ENCODE measurements at places on chromosomes 4 and X.

- DNase-seq, result no peak
Measured at GRCh38 chr4:145769450-145770037, 89.6 kb downstream of the C4orf51 start.

DNA sequence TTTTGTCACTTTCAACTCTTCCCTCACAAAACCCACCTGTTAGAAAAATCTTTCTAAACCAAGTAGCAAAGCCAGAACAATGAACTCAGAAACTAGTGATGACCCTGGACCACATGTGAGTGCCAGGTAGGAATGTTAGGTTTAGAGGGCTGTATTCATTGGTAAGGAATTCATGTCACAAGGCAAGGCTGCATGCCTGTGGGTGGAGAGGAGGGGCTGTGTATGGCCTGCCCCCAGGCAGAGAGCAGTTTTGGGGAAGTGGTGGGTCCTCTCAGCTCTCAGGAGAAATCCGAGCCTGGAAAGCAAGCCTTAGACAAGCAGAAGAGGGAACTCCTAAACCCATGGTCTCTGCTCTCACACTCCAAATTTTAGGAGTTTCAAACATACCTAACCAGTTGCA is 2.4 kb downstream of the RNF175 start:
- DNase-seq, result no peak

- no peak for DNase-seq
Measured at GRCh38 chrX:115040417-115040816, 23.0 kb upstream of the IL13RA2 start.

DNA sequence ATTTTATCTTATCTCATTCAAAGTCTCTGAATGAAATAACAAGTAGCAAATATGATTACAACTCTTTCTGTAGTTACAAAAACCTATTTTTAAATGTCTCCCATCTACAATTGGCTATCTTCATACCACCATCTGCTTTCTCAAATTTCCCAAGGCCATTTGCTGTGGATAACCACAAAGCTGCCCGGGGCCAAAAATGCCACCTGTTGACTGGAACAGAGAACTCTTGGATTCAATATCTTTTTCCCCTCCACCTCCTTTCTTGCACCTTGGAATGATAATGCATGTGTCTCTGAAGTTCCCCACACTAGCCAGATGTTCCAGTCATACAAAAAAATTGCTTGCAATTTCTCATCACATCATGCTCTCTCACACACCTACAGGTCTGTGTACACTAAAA is 93.3 kb upstream of the SCML1 start:
- no peak for DNase-seq

GRCh38 chr4:48047421-48047844 is 30.9 kb downstream of the NIPAL1 start:
- DNase-seq, result peak; percentile 84

GRCh38 chr4:92988301-92988700 is 684.5 kb downstream of the GRID2 start:
- no peak for DNase-seq

GRCh38 chr4:80196922-80197573 is at the start of gene PRDM8:
PRDM8 (plus strand) TSS chr4:80197503; CDS start chr4:80200081, 2,578 bp downstream.
- no peak for DNase-seq

GRCh38 chrX:46251755-46252154 is 293.5 kb downstream of the ZNF674 start:
- DNase-seq, result no peak

GRCh38 chr4:20378181-20378580 is 126.5 kb downstream of the SLIT2 start:
- DNase-seq, result no peak

- DNase-seq, result no peak
Measured at GRCh38 chr4:146096371-146096770, 79.1 kb upstream of the LSM6 start.

DNA sequence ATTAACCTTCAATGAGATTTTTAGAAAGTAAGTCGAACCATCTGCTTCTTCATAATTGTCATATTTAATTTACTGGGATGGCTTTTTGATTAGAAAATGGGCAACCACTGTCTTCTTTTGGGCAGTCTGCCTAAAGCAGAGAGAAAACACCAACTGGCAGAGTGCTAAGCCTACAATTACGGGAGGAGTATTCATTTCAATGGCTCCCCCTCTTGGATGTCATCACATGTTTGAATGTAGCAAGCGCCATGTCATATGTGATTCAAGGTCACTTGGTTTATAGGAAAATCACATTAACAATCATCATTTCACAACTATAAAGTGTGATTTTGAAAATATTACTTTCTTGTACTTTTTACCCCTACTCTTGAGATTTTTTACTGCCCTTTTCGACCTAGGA is 261.9 kb downstream of the FRMPD4 start:
- no peak for DNase-seq

DNA sequence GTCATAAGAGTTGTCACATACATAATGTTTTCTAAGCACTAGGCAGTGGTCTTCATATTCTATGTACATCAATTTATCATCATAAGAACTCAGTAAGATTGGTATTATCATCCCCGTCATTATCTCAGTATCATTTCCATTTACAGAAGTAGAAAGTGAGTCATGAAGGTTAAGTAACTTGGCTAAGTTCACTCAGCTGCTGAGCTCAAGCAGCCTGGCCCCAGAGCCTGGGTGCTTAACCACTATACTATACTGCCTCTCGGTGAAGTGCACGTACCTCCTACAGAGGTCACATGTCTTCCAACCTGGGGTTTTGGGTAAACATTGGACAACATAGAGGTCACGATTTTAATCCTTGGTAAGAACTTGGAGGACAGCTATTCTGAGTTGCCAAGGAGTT is 161.5 kb upstream of the GATB start:
- DNase-seq, result no peak

DNA sequence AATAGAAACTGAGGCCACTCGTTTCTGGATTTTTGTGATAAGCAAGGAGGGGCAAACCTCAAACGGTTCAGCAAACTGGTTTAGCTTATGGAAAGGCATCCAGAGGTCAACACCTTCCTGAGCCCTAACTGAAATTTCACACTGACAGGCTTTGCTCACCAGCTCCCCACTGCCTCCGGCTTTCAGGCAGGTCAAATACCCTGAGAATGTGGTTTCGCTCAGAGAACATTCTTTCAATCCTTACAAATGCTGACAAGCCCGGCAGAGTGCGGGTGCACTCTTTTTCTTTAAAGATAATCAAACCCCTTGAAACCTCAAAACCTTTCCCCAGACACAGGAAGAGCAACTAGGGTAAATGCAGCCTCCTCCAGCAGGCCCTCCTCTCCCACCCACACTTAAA is 41.5 kb downstream of the CD40LG start:
- no peak for DNase-seq

DNA sequence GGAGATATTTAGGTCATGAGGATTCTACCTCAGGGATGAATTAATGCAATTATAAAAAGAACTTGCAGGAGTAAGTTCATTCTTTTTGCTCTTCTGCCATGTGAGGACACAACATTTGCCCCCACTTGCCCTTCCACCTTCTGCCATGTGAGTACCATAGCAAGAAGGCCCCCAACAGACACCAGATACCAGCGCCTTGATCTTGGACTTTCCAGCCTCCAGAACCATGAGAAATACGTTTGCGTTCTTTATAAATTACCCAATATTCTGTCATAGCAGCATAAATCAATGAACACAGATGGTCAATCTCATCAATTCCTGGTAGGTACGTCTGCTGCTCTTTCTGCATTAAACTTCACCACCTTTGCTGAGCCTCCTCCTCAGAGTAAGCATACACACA is 5.7 kb upstream of the SEPSECS start:
- no peak for DNase-seq

Measured in GM12878 (cell line).